ENCODE measurements at places on chromosomes 11 and 22.

DNA sequence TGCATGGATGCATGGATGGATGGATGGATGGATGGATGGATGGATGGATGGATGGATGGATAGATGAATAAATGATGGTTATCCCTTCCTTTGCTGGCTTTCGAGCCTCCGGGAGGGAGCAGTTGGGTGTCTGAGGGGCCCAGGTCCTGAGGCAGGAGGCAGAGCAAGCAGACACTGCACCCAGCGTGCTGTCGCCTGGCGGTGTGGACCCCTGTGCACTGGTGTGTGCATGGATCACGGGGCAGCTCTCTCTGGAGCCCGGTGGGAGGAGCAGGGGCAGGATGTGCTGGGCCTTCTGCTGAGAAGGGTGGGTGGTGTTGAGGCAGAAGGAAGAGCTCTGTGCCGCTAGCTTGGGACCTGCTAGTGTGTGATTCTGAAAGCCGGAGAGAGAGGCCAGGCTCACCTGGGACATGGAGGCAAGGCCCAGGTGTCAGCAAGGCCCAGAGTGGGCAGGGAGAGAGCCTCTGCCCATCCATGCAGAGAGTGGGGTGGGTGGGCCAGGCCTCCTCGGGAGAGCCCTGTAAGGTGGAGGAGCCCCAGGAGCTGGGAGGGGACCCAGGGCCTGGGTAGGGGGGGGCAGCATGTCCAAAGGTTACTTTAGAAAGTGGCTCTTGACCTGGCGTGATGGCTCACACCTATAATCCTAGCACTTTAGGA lies 254.4 kb downstream of the BRD1 start:
- no peak for DNase-seq

GRCh38 chr11:8531312-8531711 lies 62.7 kb downstream of the STK33 start:
- no peak for DNase-seq

GRCh38 chr11:47980907-47981621 lies 705 bp downstream of the PTPRJ start:
- DNase-seq = peak; percentile 68

- no peak for DNase-seq
These were observed 21.9 kb upstream of the NFRKB start for GRCh38 chr11:129917231-129917630.

- no peak for DNase-seq
These were observed 62.0 kb upstream of the THY1 start for GRCh38 chr11:119484741-119485605.

GRCh38 chr11:69604055-69604454 lies 36.9 kb upstream of the CCND1 start:
- no peak for DNase-seq

DNA sequence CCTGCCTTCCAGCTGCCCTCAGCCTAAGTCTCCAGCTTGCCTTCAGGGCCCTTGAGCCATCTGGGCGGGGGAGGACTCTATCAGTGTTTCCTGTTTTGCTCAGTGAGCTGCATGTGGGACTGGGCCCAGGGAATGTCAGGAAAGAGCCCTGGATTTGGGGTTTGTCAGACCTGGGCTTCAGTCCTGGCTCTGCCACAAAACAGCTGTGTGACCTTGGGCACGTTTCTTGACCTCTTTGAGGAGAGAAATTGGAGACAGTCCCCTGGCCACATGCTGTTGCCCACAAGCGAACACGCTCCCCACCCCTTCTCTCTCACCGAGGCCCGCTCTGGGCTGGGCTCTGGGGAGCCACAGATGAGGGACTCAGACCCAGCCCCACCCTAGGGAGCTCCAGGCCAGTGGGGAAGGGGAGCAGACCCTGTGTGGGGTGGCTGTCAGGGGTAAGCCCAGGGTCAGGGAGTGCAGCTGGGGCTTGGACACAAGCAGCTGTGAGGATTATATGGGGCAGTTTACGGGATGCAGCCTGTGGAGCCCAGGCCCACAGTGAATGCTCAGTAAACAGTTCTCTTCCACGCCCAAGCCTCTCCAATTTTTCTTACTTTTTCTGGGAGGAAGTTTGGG lies 12.3 kb downstream of the MYO7A start:
- no peak for DNase-seq

All from aorta (tissue), 5 donors.